Motor neuron (in vitro differentiated cells): ENCODE measurements at places on chromosomes 2 and 18.
A peak's percentile ranks its signal among the peaks of the same experiment; 100 is the strongest.

DNA sequence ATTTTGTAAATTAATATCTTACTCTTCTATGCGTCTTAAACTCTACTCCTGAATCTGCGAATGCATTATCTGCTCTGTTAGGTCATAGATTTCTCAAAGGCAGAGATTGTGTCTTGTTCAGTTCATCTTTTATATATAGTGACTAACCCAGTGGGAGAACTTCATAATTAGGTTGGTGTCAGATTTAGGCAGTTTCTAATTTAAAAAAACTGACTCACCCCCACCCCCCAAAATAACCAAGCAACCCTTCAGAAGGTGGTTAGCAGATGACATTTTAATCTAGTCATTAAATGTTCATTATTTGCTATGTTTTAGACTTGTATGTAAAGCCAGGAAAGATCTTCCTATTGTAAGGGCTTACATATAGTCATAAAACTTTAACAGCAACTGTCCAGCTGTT lies 10.4 kb downstream of the SERPINB12 start:
- ATAC-seq: no peak

DNA sequence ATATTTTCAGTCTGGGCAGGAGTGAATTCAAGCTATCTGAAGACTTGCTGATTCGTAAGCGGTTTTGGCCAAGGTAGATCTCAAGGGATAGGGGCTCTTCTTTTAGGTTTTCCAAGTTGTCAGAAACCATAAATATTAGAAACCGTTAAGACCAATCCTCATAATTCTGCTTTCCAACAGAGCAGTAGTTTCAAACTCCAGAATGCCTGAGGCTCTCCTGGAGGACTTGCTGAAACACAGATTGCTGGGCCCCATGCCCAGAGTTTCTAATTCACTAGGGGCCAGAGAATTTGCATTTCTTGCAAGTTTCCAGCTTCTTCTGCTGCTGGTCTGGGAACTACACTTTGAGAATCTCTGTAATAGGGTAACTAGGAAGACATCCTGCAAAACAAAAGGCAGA lies 1855.7 kb upstream of the CELF4 start:
- ATAC-seq: no peak

GRCh38 chr2:25690058-25690457 lies 16.7 kb upstream of the DTNB start:
- ATAC-seq: peak; percentile 88

DNA sequence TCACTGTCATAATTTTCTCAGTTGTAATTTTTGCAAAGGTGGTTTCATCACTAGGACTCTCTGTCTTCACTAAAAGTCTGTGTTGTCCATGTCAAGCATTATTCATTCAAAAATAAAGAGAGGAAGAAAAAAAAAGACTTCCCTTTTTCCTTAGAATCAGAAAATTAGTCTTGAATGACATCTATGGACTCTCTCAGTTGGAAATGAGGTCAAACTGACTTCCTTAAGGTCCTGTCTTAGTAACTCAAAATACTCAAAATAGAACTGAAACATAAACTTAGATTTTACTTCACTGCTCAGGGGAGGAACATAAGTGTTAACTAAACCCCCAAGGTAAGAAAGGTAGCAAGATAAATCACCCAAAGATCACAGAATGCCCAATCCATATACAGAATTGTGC lies 2.2 kb upstream of the ZNF407 start:
- ATAC-seq: no peak

DNA sequence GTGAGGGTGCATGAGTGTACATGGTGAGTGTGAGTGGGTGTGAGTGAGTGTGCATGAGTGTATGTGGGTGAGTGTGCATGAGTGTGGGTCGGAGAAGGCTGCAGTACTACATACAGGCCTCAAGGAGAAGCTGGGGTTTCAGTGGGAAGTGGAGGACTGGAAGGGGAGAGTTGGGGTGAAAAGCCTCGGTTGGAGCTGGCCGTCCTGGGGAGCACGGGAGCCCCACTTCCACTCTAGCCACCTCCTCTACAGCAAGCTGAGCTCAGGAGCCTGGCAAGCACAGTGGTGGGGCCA lies 68.7 kb upstream of the HPCAL1 start:
- ATAC-seq: no peak
